Iris pigment epithelial cell (primary cell): ENCODE measurements at places on chromosomes 1 and 21.
A peak's percentile ranks its signal among the peaks of the same experiment; 100 is the strongest.

DNA sequence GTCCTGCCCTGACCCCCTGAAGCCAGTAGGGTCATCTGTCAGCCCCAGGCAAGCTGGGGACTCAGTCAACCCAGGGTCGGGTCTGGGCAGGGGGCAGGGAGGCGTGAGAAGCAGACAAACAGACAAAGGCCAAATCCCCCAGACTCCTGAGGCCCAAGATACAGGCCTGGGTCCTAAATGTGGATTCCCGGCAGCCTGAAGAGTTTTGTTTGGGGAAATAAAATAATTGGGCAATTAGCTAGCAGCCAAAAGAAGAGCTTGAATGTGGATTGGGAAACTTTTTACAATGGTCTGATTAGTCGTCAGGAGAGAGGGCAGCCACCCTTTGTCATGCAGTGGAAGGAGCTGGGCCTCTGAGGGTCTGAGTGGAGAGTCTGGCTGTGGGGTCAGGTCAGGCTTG, 4.5 kb upstream of the LEFTY2 start:
- no peak for DNase-seq

DNA sequence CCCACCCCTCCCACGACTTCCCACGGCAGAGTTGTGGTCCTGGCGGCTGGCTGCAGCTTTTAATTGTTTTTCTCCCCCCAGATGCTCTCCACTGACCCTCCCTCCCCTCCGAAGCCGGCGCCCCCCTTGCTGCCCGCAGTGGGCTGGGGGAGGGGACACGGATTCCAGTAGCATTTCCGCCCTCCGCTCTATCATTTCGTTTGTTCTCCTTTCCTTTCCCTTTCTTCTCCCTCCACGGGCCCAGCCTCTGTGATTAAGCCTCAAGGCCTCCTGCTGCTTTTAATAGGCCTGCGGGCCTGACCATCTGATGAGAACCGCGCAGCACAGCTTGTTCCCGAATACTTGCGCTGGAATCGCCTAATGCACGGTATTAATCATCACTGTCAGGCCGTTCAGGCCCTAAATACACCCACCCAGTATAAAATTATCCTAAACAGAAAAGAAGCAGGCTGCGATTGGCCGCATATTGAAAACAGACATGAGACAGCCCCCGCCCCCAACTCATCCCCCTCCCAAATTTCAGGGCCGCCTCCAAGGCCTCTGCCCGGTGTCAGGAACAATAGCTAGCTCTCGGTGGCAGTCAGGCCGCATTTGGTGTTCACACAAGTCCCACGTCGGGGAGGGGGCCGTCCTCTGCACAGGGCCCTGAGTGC, 102.0 kb upstream of the ARHGEF16 start:
- peak; percentile 85 for DNase-seq

GRCh38 chr1:34863501-34863900, 4.0 kb upstream of the SMIM12 start:
- no peak for DNase-seq

DNA sequence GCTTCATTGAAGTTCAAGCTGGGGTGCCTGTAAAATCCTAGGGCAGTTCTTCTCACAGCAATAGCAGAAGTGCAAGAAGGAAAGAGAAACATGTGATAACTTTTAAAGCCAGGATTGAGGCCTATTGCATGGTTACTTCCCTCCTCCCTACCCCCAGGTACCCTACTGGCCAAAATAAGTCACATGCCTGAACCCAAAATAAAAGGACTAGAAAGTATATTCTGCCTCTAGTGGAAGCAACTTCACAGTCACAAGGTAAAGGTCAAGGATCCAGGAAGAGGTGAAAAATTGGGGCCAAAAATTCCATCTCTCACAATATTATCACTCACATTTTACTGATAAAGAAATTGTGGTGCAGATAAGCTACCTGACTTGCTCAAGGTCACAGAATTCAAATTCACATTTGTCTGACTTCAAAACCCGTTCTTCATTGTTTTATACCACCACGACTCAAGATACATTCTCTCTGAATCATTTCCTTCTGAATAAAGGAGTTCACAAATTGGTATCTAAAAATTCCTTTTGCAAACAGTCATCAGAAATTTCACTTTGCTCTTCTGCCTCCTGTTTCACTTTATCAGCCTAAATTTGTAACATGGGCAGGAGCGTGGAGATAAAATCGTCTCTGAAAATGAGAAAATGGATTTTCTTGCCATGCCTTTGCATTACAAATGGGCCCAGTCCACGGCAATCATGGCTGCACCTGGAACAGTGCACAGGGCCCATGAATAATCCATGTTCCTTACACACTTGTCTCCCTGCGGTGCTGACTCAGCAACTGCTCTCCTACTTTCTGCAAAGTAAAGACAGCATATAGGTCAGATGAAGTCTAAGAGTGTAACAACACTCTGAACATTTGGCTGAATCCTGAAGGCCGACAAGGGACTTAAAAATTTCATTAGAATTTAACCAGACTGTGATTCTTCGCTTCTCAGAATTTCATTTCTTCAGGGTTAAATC, 485.3 kb upstream of the NFIA start:
- DNase-seq: peak; percentile 69

DNA sequence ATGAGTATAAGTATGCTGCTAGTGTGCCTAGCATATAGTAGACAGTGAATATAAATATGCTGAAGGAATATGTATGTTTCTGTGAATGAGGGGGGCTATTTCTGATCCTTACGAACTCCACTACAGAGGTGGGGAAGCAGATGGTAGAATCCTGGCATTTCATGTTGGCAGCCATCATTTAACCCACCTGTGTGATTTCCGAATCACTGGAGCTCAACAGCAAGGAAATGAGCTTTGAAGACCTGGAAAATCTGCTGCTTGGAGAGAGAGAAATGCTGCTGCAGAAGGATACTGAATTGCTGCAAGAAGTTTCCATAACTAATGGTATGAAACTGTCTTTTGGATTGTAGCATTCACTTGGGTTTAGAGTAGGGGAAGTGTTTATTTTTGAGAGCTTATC, 83.5 kb downstream of the RABGAP1L start:
- no peak for DNase-seq
